Activated gamma-delta T cell treated with Interleukin-2 at 50 U/mL for 16 hours (primary cell): ENCODE measurements at places on chromosomes 7 and 10.

GRCh38 chr10:45466784-45467183 is 92.8 kb downstream of the ALOX5 start:
- DNase-seq = no peak

DNA sequence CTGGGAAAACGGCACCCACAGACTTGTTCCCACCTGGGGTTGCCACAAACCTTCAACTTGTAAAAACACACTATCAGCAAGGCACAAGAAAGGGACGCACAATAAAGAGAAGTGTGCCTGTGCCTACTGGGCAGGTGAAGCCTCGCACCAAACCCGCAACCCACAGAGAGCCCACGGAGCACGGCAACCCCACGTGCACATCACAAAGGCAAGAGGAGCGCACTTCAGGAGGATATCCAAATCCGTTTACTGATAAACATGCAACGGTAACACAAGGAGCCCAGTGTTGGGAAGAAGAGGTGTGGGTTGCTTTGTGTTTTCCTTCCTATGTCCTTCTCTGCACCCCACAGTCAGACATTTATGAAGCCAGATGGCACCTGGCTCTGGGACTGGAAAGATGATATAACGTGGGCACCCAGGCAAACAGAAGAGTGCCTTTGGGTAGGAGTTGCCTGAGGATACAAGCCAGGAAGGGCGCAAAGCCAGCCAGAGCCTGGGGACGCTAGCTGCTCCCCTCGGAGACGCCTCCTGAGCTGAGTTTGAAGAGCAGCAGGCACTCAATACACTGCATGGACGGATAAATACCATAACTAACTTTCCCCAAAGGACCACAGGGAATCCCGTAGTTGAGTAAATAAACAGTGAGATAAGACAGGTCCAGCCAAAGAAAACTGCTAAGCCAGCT is 41.6 kb downstream of the TCERG1L start:
- no peak for DNase-seq

DNA sequence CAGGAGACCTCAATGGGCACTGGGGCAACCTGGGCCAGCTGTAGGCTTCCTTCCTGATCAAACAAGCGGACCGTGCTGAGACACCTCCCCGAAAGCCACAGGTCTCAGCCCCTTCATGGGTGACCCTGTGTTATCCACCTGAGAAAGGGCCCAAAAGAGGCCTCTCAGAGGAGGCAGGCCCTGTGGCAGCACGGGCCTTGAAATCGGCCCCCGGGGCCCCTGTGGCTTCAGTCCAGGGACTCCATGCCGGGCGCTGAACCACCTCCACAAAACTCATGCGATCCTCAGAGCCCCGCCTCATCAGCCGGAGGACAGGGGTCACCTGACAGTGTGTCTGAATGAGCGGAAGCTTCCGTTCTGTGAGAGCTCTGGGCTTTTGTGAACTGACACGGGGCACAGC is 307.1 kb downstream of the PAXIP1 start:
- no peak for DNase-seq

GRCh38 chr7:21305455-21306235 is 122.2 kb upstream of the SP4 start:
- DNase-seq = no peak
